Bronchial smooth muscle cell (primary cell): ENCODE measurements at places on chromosomes 6 and 20. TPM values are rescaled to one million over a fixed set of nuclear protein-coding genes. Genes with fewer than 3 reads are reported as not detected.

The NKX2-4 gene
- total RNA-seq: not detected in 2 replicates

The GRM4 gene
- under 0.01 TPM in 1 of 2 replicates, not detected in the other for total RNA-seq

The NRSN1 gene
- under 0.01 TPM in 1 of 2 replicates, not detected in the other for total RNA-seq

The TSBP1 gene
- not detected in 2 replicates for total RNA-seq

The UNC93A gene
- not detected in 2 replicates for total RNA-seq

The SLX4IP gene
- 3.5 and 3.9 TPM in 2 replicates for total RNA-seq

The ACSS2 gene
- total RNA-seq: 31.8 and 44.6 TPM in 2 replicates

The CRISP3 gene
- not detected in 2 replicates for total RNA-seq

The TRMT11 gene
- total RNA-seq: 14.0 and 22.7 TPM in 2 replicates

The HLA-DMA gene
- 4.6 and 5.3 TPM in 2 replicates for total RNA-seq

The PLA2G7 gene
- not detected in 2 replicates for total RNA-seq

The TMEM74B gene
- not detected in 2 replicates for total RNA-seq

The IMPG1 gene
- not detected in 2 replicates for total RNA-seq

The TP53TG5 gene
- 0.09 TPM in 1 of 2 replicates, not detected in the other for total RNA-seq

The OPRM1 gene
- under 0.01 TPM in 1 of 2 replicates, not detected in the other for total RNA-seq

The TP53INP2 gene
- total RNA-seq: 2.0 and 3.6 TPM in 2 replicates

The ID1 gene
- 173 and 518 TPM in 2 replicates for total RNA-seq

The SOBP gene
- 3.9 and 6.3 TPM in 2 replicates for total RNA-seq

The MYLK4 gene
- 0.32 and 0.52 TPM in 2 replicates for total RNA-seq

The DNMT3B gene
- total RNA-seq: 1.1 and 1.5 TPM in 2 replicates
